ENCODE measurements at places on chromosomes 5 and 9. TPM values are rescaled to one million over a fixed set of nuclear protein-coding genes. Genes with fewer than 3 reads are reported as not detected.

AIF1L gene
- total RNA-seq, result 20.6 TPM

GRCh38 chr9:116658265-116658664 lies 28.8 kb upstream of the TRIM32 start:
- DNase-seq, result no peak

- no peak for DNase-seq
These were observed 329.2 kb downstream of the EBF1 start for GRCh38 chr5:158770506-158770905.

DNA sequence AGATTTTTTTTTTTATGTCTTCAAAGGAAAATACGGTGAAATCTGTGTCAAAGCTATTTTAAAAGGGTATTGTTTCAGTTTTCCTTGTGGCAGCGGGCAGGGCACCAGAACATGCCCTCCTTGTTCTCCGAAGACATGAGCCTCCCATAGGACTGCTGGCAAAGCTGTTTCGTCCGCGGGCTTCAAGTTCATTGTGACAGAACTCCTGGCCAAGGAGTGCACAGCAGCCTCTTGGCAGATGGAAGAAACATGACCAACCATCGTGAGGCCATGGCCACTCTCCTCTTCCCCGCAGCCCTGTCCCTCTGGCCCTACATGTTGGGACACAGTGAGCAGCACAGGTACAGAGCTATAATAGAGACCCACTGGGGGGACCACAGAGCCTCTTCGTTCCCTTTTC lies 99.5 kb downstream of the AOPEP start:
- DNase-seq, result no peak

- DNase-seq, result no peak
These were observed 6.9 kb downstream of the RGMB start for GRCh38 chr5:98780390-98780789.

DNA sequence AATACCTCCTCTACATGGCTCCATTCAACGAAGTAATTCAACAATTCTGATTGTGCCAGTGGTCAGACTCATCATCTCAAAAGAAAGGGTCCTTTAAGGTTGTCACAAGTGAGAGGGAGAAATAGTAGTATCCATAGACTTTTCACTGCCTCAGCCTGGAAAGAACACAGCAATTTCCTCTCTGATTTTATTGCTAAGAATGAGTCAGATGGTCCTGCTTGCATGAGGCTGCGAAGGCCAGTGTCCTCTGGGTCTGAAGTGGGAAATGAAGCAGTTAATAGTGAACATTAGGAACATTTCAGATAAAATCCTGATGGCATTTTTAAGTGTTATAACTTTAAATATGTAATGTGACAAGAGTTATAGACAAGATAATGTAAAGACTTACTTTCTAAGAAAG lies 979.0 kb downstream of the EFNA5 start:
- DNase-seq, result no peak

- DNase-seq, result no peak
These were observed 7.0 kb downstream of the FSTL4 start for GRCh38 chr5:133605323-133605722.

LRSAM1 gene
- total RNA-seq, result 12.6 TPM

DNA sequence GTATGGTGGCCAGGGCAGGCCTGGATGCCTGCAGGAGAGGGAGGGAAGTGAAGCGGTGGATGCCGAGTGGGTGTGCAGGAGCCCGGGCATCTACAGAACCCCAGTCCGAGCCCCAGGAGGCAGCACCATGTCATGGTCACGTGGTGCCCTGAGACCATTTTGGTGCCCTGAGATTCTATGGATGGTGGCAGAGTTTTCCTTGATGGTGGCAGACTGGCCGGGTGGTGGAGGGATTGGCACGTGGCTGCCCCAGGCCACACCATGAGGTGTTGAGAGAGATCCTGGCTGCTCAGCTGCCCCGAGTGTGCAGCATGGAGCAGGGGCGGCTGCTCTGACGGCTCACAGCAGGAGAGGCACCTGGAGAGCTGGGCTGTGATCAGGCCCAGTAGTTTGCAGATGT lies 52.3 kb downstream of the SYK start:
- no peak for DNase-seq
